ENCODE measurements at places on chromosomes 1 and 21.
A peak's percentile ranks its signal among the peaks of the same experiment; 100 is the strongest.

- no peak for DNase-seq
These were observed 163.7 kb downstream of the HS2ST1 start for GRCh38 chr1:87077959-87078639.

GRCh38 chr1:156667610-156667967 lies 9.6 kb downstream of the NES start:
- DNase-seq, result no peak

- no peak for DNase-seq
These were observed 90.9 kb downstream of the TMEM200B start for GRCh38 chr1:29032841-29033240.

GRCh38 chr1:236495467-236496112 lies 28.2 kb upstream of the LGALS8 start:
- DNase-seq, result no peak

GRCh38 chr1:87795615-87796337 lies 467.1 kb downstream of the LMO4 start:
- DNase-seq, result no peak

GRCh38 chr21:31370893-31371544 lies 27.0 kb upstream of the TIAM1 start:
- DNase-seq, result no peak

- no peak for DNase-seq
These were observed 97.5 kb downstream of the RGS2 start for GRCh38 chr1:192906334-192906733.

GRCh38 chr1:197696372-197696771 lies 78.9 kb downstream of the DENND1B start:
- no peak for DNase-seq

- no peak for DNase-seq
These were observed 5.1 kb downstream of the CLCNKA start for GRCh38 chr1:16026723-16027484.

DNA sequence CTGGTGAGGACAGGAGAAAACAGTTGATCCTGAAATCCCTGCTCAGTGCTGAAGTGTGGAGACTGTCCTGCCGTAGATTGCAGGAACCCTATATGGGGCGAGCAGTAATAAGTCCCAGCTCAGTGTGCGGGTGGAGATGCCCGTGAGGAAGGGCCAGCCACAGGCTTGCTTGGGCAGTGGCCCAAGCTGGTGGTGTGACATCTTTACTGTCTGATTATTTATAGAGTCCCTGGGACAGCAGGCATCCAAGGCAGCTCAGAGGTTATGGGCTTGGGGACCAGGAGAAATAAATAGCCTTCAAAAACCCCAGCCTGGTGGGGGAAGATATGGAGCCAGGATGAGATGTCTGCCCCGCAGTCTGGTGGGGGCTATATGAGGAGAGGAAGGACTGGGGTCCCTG lies 170.7 kb upstream of the POU3F1 start:
- DNase-seq, result no peak

- DNase-seq, result no peak
These were observed 89.5 kb upstream of the CD53 start for GRCh38 chr1:110783292-110783918.

DNA sequence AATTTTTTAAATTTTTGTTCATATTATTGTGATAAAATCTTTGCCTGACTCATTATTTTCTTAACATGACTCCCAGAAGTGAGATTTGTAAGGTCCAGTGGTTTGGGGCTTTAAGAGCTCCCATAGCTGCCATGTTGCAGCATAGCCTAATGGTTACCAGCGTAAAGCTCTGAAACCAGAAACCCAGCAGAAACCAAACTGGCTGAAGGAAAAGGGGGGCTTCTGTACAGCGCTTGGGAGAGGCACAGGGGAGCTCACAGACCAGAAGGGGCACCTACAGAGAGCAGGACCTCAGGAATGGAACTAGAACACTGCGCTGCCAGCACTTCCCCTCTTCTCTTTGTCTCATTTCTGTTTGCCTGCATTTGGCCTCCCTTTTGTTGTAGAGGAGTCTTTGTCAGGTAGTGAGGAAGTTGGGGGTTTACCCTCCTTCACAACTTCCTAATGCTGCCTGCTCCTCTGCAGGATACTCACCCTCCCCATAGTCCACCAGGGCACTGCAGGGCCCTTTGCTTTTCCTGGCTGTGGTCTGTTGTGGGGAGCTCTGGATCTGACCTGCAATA lies 2.6 kb upstream of the PYCR2 start:
- no peak for DNase-seq

DNA sequence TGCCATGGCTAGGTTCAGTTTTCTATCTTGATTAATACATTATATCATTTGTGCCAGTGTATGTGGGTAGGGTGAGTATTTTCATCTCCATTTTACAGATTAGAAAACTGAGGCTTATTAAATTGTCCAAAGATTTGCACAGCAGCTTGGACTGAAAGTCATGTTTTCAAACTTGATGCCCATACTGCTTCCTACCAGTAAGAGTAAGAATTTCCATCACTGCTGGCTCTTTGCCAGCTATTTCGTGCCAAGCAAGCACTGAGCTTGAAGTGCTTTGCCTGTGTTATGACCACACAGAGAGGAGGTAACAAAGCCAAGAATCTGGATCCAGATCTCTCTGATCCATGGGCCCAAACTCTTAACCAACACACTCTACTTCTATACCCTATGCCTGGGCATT lies 295.0 kb downstream of the VAV3 start:
- DNase-seq, result no peak

DNA sequence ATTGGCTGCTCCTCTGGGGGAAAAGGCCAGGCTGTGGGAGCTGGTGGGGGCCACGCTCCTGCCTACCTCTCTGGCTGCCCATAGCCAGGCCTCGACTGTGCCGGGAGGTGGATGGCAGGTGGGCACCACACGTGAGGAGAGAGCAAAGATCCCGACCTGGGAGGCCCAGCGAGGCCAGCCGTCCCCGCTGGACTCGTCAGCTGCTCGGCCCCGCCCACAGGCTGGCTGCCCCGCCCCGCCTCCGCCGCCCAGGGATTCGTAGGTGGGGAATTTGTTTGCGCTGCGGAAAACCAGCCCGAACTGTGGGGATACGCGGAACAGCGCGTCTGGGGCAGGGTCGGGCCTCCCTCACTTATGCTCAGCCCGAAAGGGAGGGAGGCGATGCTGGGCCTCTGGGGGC lies 31.7 kb downstream of the TP73 start:
- DNase-seq, result no peak

DNA sequence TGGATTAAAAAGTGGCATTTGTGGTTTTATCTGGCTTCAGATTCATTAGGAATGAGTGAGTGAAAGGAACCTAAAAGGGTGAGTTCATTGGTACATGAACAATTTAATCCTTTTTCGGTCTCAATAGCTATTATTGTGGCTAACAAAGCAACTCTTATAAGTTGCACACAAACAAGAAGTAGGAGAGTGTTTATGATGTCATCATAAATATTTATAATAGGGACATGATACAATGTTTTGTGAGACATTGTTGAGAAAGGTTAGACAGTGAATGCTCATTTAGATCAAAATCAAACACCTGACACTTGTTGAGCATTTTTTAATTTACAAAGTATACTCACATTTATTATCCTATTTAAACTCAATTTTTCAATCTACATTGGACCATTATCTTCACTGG lies 363.4 kb downstream of the PDE4B start:
- DNase-seq, result no peak

- DNase-seq, result no peak
These were observed 45.6 kb downstream of the RHBG start for GRCh38 chr1:156414461-156415064.

GRCh38 chr21:29719521-29719920 lies 220.3 kb downstream of the GRIK1 start:
- no peak for DNase-seq

DNA sequence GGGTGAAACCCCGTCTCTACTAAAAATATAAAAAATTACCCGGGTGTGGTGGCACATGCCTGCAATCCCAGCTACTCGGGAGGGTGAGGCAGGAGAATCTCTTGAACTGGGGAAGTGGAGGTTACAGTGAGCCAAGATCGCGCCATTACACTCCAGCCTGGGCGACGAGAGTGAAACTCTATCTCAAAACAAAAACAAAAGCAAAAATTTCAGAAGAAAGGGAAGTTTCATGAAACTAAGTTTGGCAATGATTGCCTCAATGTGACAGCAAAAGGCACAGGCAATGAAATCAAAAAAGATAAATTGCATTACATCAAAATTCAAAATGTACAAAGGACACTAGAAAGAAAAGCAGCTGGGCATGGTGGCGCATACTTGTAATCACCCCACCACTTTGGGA lies 40.1 kb downstream of the BTF3L4 start:
- no peak for DNase-seq

- DNase-seq, result no peak
These were observed 3.7 kb upstream of the PLOD1 start for GRCh38 chr1:11930571-11931445.

GRCh38 chr1:93328809-93329760 lies 16.6 kb upstream of the DR1 start:
- DNase-seq, result no peak

GRCh38 chr1:227273557-227273956 lies 44.7 kb downstream of the CDC42BPA start:
- DNase-seq, result no peak

DNA sequence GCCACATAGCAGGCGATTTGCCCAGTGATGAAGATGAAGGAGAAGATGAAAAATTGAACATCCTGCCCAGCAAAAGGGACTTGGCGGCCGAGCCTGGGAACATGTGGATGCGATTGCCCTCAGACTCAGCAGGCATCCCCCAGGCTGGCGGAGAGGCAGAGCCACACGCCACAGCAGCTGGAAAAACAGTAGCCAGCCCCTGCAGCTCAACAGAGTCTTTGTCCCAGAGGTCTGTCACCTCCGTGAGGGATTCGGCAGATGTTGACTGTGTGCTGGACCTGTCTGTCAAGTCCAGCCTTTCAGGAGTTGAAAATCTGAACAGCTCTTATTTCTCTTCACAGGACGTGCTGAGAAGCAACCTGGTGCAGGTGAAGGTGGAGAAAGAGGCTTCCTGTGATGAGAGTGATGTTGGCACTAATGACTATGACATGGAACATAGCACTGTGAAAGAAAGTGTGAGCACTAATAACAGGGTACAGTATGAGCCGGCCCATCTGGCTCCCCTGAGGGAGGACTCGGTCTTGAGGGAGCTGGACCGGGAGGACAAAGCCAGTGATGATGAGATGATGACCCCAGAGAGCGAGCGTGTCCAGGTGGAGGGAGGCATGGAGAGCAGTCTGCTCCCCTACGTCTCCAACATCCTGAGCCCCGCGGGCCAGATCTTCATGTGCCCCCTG lies 3.3 kb downstream of the ZBTB18 start:
- no peak for DNase-seq

DNA sequence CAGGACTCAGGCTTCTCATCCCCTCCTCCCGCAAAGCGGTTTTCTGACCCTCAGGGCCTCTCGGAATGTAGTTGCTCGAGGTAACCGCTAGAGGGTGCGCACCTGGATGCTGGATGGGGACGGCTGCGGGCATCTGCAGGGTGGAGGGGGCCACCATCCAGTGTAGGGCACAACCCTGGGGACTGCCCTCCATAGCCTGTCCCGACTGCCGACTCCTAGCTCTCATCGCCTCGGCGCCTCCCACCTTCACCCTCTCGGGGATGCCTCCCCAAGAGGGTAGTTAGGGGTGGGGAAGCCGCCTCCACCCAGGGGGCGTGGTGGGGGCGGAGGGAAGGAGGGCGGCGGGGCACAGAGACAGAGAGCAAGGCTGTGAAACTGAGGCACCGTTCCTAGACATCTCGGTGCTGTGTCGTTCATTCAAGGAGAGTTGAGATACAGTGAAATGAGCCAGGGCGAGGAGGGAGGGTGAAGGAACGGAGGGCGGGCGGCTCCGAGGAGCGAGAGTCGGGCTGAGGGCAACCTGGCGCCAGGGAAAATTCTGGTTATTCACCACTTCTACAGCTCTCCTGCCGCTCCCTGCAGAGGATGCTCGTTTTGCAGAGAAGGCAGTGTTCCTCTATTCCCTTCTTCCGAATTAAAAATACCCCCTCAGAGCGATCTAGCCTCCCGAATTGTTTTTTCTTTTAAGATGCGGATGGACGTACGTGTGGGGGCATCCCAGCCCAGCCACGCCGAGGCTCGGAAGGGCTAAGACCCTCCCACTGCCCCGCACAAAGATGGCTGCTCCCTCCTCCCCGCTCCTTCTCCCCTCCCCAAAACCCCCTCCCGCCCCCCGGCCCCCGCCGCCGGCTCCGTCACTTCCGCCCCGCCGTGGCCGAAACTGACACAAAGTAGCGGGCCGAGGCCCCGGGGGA lies at the start of gene ATP8B2:
Gene ATP8B2 (plus strand): TSS at position 857 of the 914 bp plus-strand sequence. CDS start 2,617 bp downstream, outside the sequence.
- peak; percentile 61 for DNase-seq

GRCh38 chr1:207240325-207241101 lies 81.0 kb upstream of the CD55 start:
- no peak for DNase-seq

DNA sequence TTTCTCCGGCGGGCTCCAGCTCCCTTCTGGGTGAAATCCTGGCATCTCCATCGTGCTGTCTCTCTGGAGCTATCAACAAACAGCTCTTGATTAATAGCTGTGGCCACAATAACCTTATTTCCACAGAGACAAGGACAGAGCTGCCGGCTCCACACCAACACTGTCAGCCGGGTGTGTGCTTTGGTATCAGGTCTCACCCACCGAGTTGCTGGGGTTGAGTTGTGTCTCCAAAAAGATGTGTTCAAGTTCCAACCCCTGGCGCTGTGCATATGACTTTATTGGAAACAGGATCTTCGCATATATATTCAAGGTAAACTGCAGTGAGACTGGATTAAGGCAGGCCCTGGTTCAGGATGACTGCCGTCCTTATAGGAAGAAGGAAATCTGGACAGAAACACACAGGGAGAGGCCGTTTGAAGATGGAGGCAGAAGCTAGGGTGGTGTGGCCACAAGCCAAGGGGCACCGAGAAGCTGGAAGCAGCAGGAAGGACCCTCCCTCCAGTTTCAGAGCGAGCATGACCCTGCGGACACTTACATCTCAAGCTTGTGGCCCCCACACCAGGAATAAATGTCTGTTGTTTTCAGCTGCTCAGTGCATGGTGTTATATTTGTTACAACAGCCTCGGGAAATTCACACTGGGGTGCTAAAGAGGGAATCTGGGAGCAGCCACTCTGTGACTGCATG lies 88.4 kb upstream of the TMPRSS2 start:
- no peak for DNase-seq

- no peak for DNase-seq
These were observed 1.4 kb downstream of the CHD1L start for GRCh38 chr1:147243841-147244240.

DNA sequence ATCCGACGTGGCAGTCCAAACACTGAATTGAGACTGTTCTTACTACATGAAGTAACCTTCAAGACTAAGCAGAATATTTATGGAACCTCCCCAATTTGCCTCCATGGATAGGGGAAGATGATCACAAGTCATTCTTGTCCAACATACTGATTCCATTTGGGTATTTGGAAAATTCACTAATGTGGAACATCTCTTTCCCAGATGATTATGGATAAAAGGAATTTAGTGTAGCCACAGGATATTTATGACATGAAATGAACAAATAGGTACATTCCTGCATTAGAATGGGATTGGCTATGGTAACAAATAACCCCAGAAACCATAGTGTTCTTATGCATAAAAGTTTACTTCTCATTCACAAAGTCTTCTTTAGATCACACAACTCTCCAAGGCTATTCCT lies 40.2 kb upstream of the SGIP1 start:
- no peak for DNase-seq

DNA sequence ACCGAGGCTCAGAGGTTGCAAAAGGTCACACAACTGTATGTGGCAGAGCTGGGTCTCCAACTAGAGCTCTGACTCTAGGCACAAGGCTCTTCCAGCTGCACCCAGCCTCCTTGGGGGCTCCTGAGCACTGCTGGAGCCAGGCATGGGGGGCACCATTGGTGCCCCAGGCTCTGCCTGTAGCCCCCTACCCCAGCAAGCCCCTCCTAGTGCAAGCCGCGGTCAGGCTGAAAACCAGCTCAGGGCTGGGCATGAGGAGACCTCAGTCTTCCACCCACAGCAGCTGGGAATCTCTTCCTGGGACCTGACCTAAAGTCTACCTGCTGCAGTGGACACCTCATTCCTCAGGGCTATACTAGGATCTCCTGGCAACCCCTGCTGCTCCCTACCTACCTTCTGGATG lies 14.6 kb downstream of the TNNT2 start:
- DNase-seq, result no peak

Measured in stimulated activated CD8-positive, alpha-beta memory T cell treated with anti-CD3 and anti-CD28 coated beads, Interleukin-4, amount 100 ng/mL, for 4 hours (primary cell).